Activated T-cell treated with anti-CD3 and anti-CD28 coated beads for 4 hours (primary cell): ENCODE measurements at places on chromosomes 12 and 14.

DNA sequence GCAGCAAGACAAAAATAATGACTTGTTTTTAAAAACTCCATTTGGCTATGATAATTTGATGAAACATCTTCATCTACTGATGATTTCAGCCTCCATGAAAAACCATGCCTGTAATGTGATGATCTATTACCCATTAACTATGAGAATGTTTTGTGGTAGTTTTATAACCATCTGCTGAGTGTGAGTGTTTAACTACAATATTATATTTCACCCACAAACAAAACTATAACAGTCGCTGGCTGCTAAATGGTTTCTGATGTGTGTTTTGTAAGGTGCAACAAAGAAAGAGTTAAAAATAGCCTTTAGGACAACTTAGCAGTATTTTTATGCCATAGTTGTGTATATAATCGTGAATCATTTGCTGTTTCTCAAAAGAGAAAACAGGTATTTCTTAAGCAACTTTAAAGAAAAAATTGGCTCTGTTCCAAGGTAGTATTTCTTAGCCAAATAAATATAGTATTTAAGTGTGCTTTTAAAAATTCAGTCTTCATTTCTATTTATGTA is 4.9 kb downstream of the PTHLH start:
- DNase-seq: no peak

GRCh38 chr14:36944307-36945010 is 227.9 kb downstream of the SLC25A21 start:
- DNase-seq: no peak

- DNase-seq: no peak
Measured at GRCh38 chr14:104766863-104767633, 14.1 kb downstream of the SIVA1 start.

DNA sequence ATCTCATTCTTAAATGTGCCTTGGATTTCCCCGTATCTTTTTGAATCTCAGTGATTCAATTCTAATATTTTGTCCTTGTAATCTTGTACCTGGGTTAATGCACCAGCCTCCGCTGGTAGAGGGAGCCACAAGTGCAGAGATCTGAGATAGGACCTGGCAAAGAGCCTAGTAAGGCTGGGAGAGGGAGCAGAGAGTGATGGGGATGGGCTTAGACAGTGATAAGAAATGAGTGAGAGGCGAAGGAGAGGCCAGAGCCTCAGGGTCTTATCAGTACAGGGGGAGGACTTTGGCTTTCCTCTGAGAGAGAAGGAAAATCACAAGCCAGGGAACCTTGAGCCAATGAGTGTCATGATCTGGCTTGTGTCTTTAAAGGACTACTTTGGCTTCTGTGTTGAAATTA is 30.5 kb upstream of the LMNTD1 start:
- DNase-seq: no peak

DNA sequence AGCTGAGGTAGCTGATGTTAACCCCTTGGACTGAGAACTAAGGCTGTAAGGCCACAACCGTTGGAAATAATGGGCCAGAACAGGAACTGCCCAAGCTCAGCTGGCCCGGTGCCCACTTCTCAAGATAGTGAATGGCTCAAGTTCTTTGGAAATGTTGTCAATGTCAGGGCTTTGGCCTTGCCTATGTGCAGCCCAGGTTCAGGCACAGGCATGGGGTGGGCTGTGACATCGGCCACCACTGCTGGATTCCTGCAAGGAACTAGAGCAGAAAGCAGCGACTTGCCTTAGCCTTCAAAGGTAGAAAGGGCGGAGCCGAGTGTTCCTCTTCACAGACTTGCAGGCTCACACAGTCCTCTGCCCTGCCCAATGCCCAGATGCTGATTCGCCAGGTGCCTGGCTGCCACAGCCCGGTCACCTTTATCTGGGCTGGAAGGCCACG is 291.2 kb downstream of the ZFP36L1 start:
- no peak for DNase-seq

- DNase-seq: no peak
Measured at GRCh38 chr14:23252006-23252405, 14.3 kb downstream of the RNF212B start.

DNA sequence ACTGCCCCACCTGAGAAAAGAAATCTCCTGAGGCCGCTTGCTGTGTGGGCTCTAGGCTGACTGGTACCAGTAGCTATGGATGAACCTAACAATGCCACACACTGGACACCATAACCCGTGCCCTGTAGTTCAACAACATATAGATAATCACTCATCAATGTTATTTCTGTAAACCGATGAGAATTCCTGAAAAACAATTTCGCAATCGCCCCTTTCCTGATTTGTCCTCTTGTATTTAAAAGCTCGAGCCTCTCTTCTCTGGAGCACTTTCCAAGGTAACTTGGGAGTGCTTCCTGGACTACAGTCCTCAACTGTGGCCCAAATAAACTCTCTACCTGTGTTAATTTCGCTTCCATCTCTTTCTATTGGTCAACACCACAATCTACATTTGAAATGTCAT is 26.1 kb upstream of the PPP2R5C start:
- no peak for DNase-seq

DNA sequence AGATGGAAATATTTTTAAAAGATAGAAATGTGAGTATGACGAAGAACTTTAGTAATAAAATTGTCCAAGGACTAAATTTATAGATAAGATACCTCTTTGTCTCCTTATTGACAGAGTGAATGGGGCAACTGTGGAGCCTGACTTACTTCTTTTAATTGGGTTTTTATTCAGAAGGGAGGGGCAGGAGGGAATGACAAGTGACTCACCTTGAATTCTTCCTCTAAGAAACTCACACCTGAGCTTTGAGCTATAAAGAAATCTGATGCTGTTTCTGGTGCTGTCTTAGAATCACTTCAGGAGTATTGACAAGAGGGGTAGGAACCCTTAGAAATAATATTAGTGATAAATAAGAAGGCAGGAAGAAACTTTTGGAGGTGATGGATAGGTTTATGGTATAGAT is 951 bp downstream of the NR1H4 start:
- no peak for DNase-seq
